ENCODE measurements at places on chromosomes 3 and 15.
A peak's percentile ranks its signal among the peaks of the same experiment; 100 is the strongest.

DNA sequence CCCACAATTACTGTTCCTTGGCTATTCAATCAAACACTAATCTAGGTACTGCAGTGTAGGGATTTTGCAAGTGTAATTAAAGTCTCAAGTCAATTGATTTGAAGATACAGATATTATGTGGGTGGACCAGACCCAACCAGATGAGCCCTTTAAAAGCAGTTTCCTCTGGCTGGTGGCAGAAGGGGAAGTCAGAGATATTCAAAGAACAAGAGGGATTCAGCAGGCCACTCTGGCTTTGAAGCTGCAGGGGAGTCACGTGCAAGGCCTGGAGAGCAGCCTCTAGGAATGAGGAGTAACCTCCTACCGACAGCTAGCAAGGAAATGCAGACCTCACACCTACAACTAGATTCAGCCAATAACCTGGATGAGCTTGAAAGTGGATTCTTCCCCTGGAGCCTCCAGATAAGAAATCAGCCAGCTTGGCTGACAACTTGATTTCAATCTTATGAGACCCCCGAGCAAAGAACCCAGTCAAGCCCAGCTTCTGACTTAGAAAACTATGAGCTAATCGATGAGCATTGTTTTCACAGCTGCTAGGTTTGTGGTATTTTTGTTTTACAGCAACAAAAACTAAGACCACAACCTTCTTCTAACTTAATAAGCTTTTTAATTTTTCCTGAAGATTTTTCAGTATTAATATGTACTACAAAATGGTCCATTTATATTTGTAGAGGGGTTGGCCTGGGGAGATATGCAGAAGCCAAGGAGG lies 13.4 kb downstream of the HACD2 start:
- no peak for DNase-seq

DNA sequence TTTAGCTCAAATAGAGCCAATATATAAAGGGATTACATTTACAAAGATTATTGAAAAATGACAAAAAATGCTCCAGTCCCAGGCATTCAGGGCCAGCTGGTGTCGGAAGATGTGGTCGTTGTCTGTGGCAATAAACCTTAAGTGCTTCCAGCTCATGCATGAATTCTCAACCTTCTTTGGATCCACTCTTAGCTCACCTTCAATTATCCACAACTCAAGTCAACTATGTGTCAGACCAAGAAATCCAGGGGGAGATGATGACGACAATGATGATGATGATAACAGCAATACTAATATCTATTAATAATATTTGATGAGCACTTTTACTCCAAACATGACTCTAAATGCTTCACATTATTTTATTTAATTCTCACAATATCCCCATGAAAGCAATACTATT lies 53.6 kb upstream of the PXYLP1 start:
- DNase-seq, result no peak

- no peak for DNase-seq
Observed at GRCh38 chr3:120503727-120504616, 53.2 kb upstream of the FSTL1 start.

GRCh38 chr3:181488536-181488935 lies 223.2 kb upstream of the SOX2 start:
- DNase-seq, result no peak

GRCh38 chr3:110101361-110101760 lies 764.0 kb upstream of the DPPA4 start:
- no peak for DNase-seq

- peak; percentile 44 for DNase-seq
Observed at GRCh38 chr3:14461748-14462324, 59.4 kb downstream of the SLC6A6 start.

DNA sequence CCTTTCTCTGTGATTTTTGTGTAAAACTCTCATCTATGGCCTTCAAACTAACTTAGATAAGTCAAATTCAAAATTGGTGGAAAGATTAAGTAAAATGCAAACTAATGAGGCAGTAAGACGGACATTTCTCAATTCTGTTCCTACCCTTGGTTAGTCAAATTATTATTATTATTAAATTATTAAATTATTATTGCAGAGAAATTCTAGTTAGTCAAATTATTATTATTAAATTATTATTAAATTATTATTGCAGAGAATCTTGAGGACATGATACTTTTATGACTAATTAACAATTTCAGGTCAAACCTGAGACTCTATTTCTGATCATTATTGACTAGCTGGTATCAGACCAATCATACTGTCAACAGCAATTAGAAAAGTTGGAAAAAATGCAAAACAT lies 845.0 kb upstream of the NECTIN3 start:
- DNase-seq, result no peak

DNA sequence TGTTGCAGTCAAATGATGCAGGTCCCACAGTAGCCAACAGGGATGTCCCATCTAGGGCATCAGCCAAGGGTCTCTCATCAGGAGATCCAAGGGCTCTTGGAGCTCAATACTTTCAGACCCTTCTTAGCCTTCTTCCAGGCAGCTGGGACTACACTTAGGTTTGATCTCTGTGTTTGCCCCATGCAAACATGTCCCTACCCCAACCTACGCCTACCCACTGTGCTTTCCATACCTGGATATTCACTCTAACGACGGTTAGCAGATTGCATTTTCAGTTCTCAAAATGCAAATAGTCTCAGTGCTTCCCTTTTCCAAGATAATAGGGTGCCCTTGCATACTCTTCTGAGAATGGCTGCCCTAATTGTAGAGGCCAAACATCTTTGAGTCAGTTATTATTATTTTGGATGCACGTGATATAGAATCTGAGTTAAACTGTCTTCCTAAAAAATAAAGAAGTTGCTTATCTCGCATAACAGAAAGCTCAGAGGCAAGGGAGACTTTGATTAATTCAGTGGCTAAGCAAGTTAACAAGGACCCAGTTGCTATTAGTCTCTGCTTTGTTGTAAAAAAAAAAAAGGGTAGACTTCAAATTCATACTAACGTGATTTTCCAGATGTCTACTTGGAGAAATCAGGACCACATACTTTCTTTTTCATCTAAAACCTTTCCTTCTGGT lies 1.0 kb upstream of the CEP70 start:
- no peak for DNase-seq

GRCh38 chr3:56055951-56056350 lies 412.3 kb downstream of the ERC2 start:
- DNase-seq, result no peak

- DNase-seq, result no peak
Observed at GRCh38 chr3:53668872-53669271, 174.5 kb downstream of the CACNA1D start.
